ENCODE measurements at places on chromosomes 7 and 10.

DNA sequence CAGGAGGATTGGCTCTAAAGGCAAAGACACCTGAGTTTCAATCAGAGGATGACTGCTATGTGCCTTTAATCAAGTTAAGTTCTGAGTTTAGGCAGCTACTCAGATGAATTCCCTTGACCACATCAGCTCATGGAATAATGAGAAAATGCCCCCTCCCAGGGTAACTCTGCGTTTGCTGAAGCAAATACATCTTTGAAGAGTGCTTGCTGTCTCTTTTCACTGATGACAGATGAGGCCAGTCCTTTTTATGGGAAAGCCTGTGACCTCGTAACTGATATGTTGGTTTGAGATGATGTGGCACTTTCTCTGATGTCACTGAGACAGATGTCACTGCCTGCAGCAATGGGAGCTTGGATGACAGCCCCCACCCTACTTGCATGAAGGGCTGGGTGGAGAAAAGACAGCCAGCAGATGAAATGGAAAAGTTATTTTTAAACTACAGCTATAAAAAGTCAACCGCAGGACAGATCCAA, 43.7 kb upstream of the DGKI start:
- no peak for DNase-seq

GRCh38 chr10:44385026-44385695, at the start of gene CXCL12:
Gene CXCL12, minus strand, starts transcription at chr10:44385097. Its CDS starts 92 bp downstream, at chr10:44385005.
- peak; percentile 23 for DNase-seq

GRCh38 chr7:141220263-141220880, 146.5 kb downstream of the TMEM178B start:
- no peak for DNase-seq

- no peak for DNase-seq
Measured at GRCh38 chr10:123245264-123245663, 91.1 kb downstream of the BUB3 start.

GRCh38 chr7:95609277-95609971, 13.1 kb upstream of the PDK4 start:
- DNase-seq: no peak

DNA sequence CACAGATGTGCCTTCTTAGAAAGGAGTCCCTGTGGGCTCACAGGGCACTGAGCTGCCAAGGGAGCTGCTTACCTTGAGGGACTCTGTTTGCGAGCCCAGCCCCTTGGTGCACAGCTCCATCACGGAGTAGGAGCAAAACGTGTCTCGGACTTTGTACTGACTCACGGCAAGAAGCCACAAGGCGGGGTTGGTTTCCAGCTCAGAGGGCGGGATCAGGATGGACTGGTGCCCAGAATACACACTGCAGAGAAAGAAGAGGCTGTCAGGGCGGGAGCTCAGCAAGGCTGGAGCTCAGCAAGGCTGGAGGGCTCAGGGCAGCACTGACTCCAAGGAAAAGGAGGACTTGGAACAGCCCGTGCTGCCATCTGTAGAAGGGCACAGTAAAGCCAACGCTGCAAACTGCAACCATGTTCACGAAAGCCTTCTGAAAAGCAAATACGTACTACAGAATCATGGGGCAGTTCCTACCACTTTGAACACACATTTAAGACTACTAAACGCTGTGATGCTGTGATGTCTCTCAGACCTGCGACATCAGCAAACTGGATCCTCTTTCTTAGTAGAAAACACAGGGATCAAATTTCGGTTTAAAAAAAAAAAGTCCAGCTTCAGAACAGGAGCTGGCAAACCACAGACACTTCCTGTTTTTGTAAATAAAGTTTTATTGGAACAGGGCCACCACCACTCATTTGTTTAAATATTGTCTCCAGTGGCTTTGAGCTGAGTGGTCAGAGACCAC, 194.3 kb downstream of the ZMYND11 start:
- peak; percentile 49 for DNase-seq

DNA sequence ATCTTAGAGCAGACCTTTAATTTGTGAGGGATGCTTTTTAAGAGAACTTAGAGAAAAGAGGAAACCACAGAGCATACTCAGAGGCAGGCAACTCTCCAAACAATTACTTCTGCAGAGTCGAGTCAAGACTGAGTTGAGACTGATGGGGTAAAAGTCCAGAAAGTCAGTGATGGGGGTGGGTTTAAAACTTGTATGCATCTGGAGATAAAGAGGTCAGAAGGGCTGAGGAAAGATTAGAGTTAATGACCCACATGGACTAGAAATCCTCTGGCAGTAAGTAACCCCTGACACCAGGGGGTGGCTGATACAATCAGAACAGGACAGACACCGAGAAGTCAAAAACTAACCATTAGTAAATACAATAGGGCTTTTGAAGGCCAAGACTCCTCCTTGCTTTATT, 42.4 kb upstream of the SEPTIN7 start:
- DNase-seq: no peak

DNA sequence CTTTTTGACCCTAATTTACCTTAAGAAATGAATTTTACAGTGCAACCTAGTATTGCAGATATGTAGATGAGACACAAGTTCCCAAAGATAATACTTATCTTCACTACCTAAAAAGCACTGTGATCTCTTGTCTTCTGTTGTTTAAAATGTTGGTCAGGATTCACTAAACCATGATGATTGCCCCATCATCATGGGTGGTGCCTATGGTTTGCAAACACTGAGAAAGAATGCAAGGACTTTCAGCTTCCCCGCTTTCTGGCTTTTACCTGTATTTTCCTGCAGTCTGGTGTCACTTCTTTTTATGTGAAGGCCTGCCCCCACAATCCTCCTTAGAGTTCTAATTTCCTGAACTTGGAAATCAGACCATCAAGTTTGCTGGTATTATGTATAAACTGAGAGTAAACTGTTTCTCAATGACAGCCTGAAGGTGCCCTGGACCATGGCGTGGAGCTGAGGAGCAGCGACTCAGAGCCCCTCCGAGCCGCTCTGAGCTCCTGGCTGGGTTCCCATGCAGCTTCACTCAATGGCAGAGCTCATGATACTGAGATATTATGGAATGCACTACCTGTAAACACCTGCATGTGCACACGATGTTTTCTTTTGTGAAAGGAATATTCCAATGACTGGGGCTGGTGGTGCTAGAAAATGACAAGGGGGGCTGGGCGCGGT, 118.4 kb upstream of the EFCAB10 start:
- DNase-seq: no peak

DNA sequence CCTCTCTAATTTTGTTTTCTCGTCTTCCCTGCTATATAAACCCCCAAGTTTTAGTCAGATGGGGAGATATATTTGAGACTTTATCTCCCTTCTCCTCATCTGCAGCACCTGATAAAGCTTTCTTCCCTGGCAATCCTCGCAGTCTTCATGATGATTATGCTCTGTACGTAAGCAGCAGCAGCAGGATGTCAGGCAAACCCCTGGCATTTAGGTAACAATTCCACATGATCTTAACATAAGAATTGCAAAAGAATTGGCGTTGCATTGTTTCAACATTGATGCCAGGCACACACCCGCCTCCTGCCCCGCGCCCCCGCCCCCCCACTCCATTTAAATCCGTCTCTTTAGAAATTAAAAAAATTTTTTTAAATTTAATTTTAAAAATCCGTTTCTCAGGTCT, 6.1 kb downstream of the PKD1L1 start:
- DNase-seq: no peak

GRCh38 chr7:22589641-22590201, 89.7 kb upstream of the STEAP1B start:
- no peak for DNase-seq

DNA sequence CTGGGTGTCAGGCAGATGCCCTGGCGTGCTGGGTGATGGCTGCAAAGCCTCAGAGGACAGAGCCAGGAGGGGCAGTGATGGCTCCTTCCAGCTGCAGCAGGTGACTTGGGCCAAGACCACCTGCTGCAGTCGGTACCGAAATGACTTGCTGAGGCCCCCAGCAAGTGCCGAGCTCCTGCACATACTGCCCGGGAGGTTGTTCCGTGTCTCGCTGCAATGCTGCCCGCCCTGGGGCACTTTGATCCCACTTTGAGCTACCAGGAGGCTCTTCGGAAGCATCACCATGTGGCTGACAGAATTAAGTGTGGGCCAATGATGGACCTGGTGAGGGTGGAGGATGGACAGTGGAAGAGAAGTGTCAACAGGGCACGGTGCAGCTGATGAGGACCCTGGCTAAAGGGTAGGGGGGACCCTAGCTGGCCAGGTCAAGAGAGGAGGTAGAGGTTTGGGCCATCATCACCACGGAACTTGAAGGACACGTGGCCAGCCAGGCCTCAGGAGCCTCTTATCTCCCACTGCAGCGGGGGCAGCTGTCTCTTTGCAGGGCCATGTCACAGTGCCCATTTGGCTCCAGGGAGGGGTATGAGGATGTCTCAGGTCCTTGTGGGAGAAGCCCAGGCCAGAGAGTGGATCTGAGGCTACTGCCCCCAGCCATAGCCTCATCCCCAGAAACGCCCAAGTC, 51.1 kb upstream of the NANOS1 start:
- no peak for DNase-seq

GRCh38 chr10:6045314-6045848, 16.8 kb downstream of the IL2RA start:
- DNase-seq: peak; percentile 64

GRCh38 chr7:131890176-131890575, 333.7 kb upstream of the PODXL start:
- no peak for DNase-seq

GRCh38 chr7:115654384-115655214, 376.0 kb downstream of the TFEC start:
- DNase-seq: no peak

- no peak for DNase-seq
Measured at GRCh38 chr10:102234888-102235597, 6.3 kb downstream of the PITX3 start.
